ENCODE measurements at places on chromosomes 1 and 21.

DNA sequence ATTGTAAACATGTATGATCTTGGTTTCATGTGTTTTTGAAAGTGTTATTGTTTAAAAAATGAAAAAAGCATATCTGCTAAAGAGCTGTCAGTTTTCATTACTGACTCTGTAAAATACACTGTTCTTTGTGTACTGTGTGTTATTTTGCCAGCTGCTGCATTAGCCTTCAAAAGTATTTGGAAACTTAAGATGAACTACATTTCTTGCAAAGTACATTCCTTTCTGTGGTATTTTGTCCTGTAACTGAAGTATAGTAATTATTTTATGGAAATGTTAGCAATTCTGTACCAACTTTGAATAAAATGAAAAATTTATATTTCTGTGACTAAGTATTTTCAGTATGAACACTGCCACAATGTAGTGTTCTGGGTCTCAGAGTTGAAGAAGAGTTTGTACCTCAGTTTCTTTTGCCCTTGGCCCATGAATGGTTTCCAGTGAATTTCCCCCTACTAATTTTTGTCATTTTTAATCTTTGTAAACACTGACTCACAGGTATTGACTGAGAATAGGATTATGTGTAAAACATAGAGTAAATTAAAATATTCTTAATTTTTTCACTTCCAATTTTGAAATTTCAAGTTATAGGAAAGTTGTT lies 32.7 kb downstream of the MRPS6 start:
- no peak for DNase-seq

DNA sequence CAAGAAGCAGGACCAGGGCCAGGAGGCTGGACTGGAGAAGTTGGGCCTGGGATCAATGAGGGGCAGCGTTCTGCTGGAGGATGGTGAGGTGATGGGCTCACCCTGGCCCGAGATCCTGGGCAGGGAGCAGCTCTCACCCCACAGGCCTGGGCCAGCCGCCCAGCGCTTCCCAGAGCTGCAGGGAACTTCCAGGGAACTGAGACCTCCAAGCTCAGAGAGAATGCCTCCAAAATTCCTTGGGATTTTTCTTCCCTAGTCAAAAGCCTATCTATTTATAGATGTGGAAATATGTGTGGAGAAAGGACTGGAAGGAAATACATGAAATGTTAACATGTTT lies 121.2 kb downstream of the SPSB1 start:
- DNase-seq: no peak

GRCh38 chr1:205837382-205837970 lies 12.5 kb downstream of the PM20D1 start:
- DNase-seq: no peak

GRCh38 chr1:113758631-113759332 lies 504 bp downstream of the PHTF1 start:
- DNase-seq: peak; percentile 20

DNA sequence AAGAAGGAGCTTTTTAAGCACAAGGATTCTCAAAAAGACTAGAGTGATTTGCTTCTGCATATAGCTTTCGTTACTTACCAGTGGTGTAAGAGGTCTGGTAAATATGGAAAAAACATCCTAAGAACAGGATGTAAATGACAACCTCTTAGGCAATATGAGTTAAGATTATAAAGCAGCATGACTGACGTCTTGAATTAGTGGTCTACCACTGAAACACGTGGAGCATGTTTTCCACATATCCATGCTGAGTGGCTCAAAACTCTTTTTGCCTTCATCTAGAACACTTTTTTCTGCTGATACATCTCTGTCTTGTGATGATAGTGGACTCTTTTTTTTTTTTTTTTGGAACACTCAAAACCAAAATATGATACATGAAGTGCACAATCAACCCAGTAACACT lies 44.6 kb downstream of the RCAN1 start:
- DNase-seq: no peak

DNA sequence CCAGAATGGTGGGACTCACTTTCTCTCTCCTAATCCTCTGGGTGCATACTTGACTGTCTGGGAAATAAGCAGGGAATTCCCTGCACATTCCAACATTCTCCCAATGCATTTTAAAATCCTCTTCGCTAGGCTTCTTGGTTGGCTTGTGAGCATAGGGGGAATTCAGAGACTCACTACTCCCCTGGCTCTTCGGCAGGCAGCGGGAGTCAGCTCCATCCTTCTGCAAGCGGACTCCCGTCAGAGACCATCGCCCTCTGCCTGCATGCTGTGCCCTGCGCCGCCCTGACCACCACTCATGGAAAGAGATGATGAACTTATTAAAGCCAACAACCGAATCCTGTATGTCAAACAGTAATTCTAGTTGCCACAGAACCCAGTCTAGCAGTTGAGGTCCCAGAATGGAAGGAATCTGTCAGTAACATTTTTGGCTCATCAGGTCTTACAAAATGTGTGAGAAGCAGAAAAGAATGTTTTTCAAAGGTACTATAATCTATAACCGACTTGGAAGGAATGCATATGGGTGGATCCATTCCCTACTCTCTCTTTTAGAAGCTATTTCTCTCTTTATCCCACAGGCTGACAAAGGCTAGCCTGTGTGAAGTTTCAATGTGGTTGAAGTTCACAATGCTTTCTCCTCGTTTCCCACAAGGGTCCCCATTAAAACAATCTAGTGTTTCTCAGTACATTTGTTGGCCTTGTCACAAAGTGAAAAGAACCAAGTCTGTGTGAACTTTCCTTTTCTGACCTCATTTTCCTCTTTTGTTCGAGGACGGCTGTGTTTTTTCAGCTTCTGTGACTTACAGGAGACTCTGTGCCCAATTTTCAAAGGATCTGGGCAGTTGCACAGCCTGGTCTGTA lies 119.1 kb upstream of the ADAR start:
- DNase-seq: no peak

- DNase-seq: no peak
These were observed 137.4 kb downstream of the DYRK1A start for GRCh38 chr21:37503848-37504467.

DNA sequence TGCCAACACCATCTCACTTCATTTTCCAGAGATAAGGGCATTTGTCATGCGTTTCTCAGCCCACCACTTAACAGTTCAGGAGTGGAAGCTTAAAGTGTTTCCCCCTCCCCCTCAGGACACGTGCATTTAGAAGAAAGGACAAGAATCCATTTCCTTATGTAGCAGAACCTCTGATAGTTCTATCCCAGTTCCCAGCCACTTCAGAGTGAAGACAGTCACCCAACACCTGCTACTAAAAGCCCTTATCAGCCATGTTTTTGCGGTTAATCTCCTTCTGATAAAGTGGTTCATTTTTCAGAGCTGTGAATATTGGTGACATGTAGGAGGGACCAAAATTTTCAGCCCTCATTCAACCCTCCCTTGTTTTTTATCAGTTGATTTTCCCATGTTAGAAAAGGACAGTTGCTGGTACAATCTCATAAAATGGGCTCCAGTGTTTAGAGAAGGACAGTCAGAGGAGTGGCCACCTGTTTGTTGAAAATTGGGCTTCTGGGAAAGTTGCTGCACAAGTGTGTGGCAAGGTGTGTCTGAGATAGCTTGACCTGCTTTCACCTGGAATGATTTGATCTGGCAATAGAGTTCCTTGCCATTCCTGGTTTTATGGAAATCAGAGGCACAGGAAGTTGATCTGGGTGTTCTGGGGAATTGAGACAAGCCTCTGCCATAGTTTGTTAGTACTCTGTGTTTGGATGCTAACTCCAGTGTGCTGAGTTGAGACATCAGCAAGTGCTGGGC lies 114.0 kb downstream of the PPP1R12B start:
- no peak for DNase-seq

GRCh38 chr21:25649146-25649545 lies 10.1 kb downstream of the JAM2 start:
- no peak for DNase-seq

DNA sequence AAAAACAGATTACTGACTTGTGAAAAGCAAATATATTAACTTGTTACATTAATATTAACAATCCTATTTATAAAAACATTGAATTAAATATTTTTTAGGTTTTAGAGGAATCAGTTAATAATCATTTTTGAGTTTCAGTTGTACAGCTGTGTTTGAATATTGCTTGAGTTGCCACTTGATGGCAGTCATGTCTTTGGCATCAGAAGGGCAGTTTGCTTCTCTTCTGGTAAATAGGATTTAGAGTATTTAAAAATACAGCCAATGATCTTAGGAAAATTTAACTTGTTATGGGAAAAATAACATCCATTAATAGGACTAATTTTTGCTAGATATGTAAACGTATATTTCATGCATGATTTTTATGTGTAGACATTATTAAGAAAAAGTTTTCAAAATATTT lies 234.1 kb downstream of the NCAM2 start:
- DNase-seq: no peak

DNA sequence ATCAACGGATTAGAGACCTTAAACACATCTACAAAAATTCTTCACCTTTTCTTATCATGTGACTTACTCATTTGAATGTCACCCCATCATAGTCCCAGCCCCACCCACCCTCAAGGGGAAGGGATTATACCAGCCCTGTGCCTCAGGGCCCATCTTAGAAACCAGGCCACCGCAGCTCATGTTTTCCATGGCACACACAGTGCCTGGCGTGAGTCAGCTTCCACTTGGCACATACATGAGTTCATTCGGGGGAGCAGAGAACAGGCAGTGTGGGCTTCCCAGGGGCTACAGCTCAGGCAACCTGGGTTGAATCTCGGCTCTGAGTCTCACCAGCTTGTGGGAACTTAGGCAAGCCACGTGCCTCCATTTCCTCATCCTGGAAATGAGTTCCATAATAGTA lies 310.6 kb downstream of the NPHP4 start:
- DNase-seq: no peak

DNA sequence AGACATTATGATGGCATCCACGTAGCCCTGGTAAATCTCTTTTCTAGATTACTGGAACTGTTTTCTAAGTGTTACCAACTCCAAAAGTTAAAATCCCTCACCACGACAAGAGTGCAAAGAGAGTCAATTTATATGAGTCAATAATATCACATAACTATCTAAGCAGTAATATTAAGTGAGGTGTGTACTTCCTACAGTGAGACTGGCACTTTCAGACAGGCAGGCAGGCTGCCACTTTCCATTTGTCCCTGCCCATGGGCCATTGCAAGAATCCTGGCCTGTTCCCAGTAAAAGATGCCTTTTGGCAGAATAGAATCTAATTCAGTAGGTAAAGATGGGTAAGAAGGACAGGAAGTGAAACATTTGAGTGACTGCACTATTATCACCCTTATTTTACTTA lies 355.6 kb downstream of the PTBP2 start:
- no peak for DNase-seq

GRCh38 chr21:41302976-41303375 lies 13.6 kb upstream of the FAM3B start:
- DNase-seq: no peak

DNA sequence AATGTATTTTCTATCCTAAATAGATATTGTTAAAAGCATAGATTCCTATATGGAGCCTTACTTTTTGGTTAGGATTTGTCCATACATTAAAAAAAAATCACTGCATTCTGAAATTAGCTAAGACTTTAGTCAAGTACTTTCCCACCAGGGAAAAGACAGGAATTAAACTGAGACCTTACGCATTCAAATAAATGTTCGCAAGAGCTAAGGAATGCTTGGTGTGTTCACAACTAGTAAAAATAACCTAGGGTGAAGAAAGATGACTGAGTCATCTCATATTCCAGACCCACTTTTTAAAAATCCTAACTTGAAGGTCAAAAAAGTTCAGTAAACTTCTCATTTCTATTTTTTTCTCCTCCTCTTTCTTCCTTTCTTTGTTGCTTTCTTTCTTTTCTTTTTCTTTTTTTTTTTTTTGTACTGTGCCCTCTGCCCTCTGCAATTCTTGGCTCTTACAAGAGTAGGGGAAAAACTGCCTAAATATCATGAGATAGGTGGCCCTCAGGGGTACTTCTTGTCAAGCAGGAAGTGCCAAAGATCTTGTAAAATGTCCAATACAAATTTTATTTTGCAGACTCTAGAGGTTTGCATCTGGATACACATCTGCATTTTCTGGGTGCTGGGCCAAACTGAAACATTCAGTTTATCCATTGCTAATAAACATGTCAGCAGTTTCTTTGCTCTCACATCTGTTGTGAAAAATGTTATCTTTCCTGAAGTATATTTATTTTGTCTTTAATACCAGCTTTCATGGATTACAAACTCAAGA lies 121.4 kb upstream of the GORAB start:
- DNase-seq: no peak

DNA sequence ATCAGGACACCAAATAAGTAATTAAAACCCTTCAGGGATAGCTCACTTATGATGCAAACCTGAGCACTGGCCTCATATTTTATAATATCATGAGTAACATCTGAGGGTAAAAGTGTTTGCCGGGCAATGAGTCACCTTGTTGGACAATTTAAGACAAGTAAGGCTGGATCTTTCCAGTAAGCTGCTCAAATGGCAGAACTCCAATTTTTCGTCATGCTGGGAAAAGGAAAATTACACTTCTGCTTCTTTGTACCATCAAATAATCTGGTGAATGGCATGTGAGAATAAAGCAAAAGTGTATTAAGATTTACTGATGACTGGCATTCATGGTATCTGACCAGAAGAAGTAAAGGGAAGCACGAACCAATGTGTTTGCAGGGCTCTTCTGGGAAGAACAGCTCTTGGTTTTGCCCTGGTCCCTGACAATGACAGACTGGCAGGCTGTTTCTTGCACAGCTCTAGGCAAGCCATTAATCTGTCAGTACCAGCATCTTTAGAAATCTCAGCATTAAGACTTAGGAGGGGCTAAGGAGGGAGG lies 392.2 kb downstream of the VAV3 start:
- DNase-seq: no peak
